ENCODE measurements at places on chromosomes 12 and 14.

- no peak for DNase-seq
- no peaks in the 10 kb centered on the region for H3K27me3 ChIP-seq
- H3K36me3 ChIP-seq: no peaks in the 10 kb centered on the region
- H3K4me1 ChIP-seq: no peaks in the 10 kb centered on the region
- H3K27ac ChIP-seq: no peak overlapping the region
- no peak overlapping the region for H3K4me3 ChIP-seq
Observed at GRCh38 chr12:82651489-82651888, 35.2 kb upstream of the TMTC2 start.

- no peaks in the 10 kb centered on the region for H3K36me3 ChIP-seq
- H3K27ac ChIP-seq: no peak overlapping the region
- DNase-seq: no peak
- H3K4me3 ChIP-seq: no peak overlapping the region
Observed at GRCh38 chr14:95275494-95275893, 44.2 kb downstream of the CLMN start.

DNA sequence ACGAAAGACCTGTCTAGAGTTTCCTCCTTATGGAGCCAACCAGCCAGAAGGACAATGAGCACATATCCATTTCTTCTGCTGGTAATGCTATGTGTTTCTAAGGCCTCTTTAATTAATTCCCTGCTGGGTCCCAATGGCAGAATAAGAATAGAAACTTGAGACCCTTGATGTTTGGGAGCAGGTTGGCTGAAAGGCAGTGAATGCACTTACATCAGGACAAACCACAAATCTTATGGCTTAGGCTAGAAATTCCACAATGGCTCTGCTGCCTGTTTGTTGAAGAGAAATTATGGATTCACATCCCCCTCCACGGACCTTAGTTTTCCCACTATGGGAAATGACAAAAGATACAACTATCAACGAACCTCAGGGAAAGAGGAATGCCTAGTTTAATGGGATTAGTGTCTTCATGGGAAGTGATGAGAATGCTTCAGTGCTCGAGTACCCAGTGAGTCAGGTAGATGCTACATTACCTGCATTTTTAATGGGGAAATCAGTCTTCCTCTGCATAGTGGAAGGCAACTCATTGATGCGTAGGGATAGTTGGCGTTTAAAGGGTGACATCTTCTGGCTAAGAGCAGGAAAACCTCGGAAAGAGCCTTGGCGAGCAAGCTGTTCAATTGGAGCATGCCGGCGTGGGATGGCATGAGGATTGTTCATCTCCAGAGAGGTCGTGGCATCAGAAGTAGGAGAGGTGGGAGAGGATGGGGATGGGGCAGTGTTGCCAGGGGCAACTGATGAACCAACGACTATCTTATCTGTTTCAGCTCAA is 46.5 kb downstream of the PAPLN start:
- H3K27me3 ChIP-seq: no peaks in the 10 kb centered on the region
- DNase-seq: no peak
- no peaks in the 10 kb centered on the region for H3K4me1 ChIP-seq
- H3K36me3 ChIP-seq: peaks cover 60% of the 10 kb centered on the region

GRCh38 chr14:23588884-23589598 is 10.5 kb upstream of the JPH4 start:
- H3K27me3 ChIP-seq: no peaks in the 10 kb centered on the region
- DNase-seq: peak; percentile 85
- H3K27ac ChIP-seq: no peak overlapping the region
- H3K4me1 ChIP-seq: peaks cover 3% of the 10 kb centered on the region
- H3K36me3 ChIP-seq: no peaks in the 10 kb centered on the region
- H3K4me3 ChIP-seq: no peak overlapping the region

DNA sequence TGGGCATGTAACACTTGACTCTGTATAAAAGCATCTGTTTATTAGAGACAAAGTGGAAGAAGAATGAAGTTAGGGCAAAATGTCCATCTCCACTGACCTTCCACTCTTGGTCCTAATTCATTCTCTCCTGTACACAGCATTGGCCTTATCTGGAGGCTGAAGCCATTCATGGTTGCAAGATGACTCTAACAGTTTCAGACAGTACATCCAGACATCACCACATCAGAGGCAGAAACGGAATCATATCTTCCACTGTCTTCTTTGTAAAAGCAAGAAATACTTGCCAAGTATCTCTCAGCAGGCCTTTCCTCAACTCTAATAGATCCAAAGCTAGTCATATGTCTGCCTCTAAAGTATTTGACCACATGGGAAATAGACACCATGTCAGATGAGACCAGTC is 41.1 kb downstream of the PTHLH start:
- no peak overlapping the region for H3K27ac ChIP-seq
- H3K4me1 ChIP-seq: no peaks in the 10 kb centered on the region
- no peaks in the 10 kb centered on the region for H3K27me3 ChIP-seq
- no peak overlapping the region for H3K4me3 ChIP-seq
- DNase-seq: no peak

DNA sequence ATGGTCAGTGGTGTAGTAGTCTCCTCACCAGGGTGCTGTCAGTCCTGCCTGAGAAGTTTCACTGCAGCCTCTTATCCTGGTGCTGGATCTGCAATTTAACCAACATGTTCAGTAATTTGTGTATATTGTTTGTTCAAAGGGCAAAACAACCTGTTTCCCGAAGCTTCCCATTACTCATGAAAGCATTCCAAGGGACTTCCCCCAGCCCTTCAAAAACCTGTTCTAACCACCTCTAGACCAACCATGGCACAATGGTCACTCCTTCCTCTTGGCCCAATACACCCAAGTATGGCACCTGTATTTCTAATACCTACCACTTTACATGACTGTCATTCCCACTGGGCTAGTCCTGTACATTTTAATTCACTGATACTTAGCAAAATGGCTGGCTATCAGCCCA is 12.1 kb downstream of the CKAP4 start:
- no peaks in the 10 kb centered on the region for H3K4me1 ChIP-seq
- peaks cover 14% of the 10 kb centered on the region for H3K36me3 ChIP-seq
- no peaks in the 10 kb centered on the region for H3K27me3 ChIP-seq
- H3K27ac ChIP-seq: no peak overlapping the region
- no peak overlapping the region for H3K4me3 ChIP-seq

GRCh38 chr12:131167334-131167733 is 213.6 kb downstream of the ADGRD1 start:
- no peak overlapping the region for H3K27ac ChIP-seq
- H3K4me1 ChIP-seq: no peaks in the 10 kb centered on the region
- no peak overlapping the region for H3K4me3 ChIP-seq
- no peaks in the 10 kb centered on the region for H3K36me3 ChIP-seq

- H3K4me3 ChIP-seq: no peak overlapping the region
- H3K27me3 ChIP-seq: peaks cover 3% of the 10 kb centered on the region
- no peaks in the 10 kb centered on the region for H3K36me3 ChIP-seq
- no peaks in the 10 kb centered on the region for H3K4me1 ChIP-seq
- no peak overlapping the region for H3K27ac ChIP-seq
Observed at GRCh38 chr14:36207500-36207899, 31.0 kb upstream of the PTCSC3 start.

- no peak for DNase-seq
- H3K36me3 ChIP-seq: no peaks in the 10 kb centered on the region
- peak overlapping the region; percentile 51 for H3K27ac ChIP-seq
- no peaks in the 10 kb centered on the region for H3K27me3 ChIP-seq
Observed at GRCh38 chr12:120257041-120257821, 8.3 kb downstream of the PXN start.

DNA sequence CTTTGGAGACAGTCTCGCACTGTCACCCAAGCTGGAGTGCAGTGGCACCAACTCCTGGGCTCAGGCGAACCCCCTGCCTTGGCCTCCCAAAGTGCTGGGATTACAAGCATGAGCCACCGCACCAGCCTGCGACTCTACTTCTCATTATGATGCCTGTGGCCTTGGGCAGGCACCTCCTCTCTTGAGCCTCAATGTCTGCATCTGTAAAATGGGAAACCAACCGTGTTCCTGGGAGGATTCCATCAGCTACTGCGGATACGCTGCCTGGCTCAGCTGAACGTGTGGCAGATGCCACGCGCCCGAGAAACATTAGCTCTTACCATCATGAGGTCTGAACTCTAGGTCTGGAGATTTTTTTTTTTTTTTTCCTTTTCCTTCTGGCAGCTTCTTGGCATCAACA is 5.8 kb downstream of the TESC start:
- DNase-seq: no peak
- peaks cover 10% of the 10 kb centered on the region for H3K4me1 ChIP-seq
- H3K4me3 ChIP-seq: no peak overlapping the region
- no peaks in the 10 kb centered on the region for H3K27me3 ChIP-seq
- H3K36me3 ChIP-seq: no peaks in the 10 kb centered on the region
